T follicular helper cell (primary cell): ENCODE measurements at places on chromosomes 16 and 17.

DNA sequence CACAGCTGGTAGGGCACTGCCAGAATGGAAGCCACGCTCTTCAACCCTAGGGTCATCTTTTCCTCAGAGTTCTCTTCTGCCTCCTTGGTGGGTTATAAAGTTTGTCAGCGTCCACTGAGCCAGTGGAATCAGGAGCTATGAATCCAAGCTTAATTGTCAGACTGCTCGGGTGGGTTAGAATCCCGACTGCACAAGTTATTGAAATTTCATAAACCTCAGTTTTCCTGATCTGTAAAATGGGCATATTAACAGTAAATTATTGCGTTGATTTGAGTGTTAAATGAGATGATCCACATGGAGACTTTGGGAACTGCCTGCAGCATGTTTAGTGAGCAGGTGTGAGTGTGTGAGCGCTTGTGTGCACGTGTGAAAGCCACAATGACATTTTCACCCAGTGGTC is 400.5 kb upstream of the CDH11 start:
- DNase-seq: no peak

DNA sequence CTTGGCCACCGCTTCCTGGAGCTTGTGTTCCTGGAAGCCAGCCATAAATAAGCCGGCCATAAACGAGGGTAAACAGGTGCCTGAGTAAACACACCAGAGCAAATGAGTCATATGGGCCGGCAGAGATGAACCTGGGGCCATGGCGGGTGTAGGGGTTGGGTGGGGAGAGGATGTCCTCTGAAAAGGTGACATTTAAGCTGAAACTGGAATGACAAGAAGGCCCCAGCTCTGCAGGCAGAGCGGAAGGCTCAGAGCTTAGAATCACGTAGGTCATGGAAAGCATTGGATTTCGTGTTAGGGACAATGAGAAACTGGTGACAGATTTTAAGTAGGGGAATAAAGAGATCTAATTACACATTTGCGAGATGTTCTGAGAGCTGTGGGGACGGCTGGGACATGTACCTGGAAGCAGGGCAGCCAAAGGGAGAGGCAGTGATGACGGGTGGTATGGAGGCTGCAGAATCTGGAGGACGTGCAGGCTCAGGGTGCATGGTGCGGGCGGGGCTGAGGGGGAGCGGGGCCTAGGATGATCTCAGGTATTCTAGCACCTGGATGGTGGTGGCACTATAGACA is 8.1 kb upstream of the DNASE1 start:
- no peak for DNase-seq

DNA sequence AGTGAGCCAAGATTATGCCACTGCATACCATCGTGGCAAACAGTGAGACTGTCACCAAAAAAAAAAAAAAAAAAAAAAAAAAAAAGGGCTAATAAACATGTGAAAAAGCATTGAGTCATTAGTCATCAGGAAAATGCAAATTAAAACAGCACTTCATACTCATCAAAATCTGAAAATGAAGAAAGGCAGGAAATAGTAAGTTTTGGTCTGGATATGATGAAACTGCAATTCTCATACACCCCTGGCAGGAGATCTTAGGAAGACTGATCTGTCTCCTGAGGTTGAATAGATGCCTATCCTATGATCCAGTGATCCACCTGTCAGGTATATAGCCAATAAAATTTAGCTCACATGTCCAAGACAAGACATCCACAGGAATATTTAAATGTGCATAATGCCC is 212.7 kb downstream of the CPPED1 start:
- no peak for DNase-seq

GRCh38 chr16:15972046-15972868 is 22.8 kb downstream of the ABCC1 start:
- DNase-seq: no peak

GRCh38 chr17:9150446-9151090 is 129.3 kb downstream of the NTN1 start:
- no peak for DNase-seq

DNA sequence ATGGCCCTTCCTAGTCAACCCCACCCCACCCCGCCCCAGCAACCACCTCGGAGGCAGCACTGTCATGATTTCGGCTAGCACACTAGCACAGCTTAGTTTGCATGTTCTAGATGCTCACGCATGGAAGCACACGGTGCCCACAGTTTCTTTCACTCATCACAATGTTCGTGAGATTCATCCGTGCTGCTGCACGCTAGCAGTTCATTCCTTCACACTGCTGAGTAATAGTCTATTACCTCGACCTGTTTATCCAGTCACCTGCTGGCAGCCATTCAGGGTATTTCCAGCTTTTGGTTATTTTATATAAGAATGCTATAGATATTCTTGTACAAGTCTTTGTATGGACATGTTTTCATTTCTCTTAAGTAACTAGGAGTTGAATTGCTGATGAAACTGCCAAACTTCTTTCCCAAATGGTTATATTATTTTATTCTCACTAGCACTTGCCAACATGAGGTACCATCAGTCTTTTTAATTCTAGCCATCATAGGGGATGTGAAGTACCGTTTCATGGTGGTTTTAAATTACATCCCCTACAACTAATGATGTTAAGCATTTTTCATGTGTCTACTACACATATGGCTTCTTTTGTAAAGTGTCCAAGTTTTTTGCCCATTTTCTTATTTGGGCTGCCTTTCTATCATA is 75.7 kb downstream of the CYTH1 start:
- no peak for DNase-seq

- no peak for DNase-seq
Measured at GRCh38 chr16:49474741-49475140, 101.1 kb downstream of the C16orf78 start.

GRCh38 chr17:4789701-4789950 is 862 bp downstream of the GLTPD2 start:
- DNase-seq: no peak

DNA sequence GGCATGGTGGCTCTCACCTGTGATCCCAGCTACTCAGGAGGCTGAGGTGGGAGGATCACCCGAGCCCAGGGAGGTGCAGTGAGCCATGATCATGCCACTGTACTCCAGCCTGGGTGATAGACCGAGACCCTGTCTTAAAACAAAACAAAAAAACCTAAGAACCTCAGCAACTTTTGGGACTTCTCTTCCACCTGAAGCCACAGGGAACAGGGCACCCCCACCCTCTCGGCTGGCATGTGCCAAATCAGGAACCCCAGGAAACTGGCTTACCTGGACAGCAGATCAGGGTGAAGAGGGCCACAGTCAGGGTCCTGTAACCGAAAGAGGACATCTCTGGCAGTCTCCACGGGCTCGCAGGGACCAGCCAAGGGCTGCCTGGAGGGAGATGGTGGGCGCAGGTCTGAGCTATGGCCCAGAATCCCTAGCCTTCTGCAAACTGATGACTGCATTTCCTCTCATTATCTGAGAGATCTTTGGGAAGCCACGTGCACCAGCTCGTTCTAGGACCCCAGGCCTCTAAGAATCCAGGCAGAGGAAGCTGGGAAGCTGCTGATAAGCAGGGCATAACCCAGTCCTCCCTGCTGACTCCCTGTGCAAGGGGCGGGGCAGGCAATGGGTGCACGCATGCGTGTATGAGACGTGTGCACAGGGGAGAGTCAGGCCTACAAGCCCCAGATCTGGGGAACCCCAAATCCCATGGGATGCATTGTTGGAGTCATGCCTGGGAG is 8.4 kb downstream of the PRR29 start:
- DNase-seq: no peak

DNA sequence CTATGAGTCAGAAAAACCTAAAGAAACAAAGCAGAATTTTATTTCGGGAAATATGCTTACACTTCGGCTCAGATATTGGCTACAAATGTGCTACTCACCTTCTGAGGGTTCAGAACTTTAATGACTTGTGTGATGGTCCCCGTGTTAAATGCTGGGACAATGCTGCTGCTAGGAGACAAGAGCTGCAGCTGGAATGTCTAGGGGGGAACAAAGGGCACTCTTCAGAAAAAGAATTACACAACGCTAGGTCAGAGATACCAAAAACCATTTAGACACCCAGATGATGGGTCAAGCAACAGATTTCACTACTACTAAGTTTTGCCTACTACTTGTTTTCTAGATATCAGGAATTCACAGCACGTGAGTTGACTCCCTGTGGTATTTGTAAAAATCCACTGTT is 10.0 kb upstream of the PHLPP2 start:
- DNase-seq: no peak

GRCh38 chr16:8555400-8555799 is 34.9 kb downstream of the TMEM114 start:
- DNase-seq: no peak

DNA sequence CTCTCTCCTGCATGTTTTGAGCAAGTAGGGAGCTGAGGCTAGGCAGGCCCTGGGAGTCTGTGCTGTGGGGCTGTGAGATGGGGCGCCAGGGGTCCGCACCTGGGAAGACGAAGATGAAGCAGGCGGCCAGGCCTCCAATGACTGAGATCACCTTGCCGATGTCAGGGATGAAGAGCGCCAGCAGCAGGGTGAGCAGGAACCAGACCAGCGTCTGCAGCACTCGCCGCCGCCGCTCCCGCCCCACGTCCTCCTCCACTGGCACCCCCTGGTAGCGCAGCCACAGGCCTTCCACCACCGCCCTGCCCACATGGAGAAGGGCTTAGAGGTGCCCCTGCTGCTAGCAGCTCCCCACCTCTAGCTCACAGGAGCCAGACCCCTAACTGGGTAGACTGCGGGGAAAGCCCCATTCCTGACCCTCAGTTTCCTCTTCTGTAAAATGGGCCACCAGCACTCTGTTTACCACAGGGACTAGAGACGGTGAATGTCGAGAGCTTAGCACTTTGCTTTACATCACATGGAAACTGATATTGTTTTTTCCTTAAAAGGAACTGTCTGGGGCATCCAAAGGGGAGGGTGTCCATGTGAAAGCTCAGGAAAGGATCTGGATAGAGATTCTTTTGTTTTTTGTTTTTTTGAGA is 13.5 kb downstream of the SLC38A7 start:
- DNase-seq: no peak

- no peak for DNase-seq
Measured at GRCh38 chr17:38852771-38853291, 690 bp downstream of the RPL23 start.

GRCh38 chr17:8221663-8222379 is 11.4 kb upstream of the AURKB start:
- peak; percentile 83 for DNase-seq

DNA sequence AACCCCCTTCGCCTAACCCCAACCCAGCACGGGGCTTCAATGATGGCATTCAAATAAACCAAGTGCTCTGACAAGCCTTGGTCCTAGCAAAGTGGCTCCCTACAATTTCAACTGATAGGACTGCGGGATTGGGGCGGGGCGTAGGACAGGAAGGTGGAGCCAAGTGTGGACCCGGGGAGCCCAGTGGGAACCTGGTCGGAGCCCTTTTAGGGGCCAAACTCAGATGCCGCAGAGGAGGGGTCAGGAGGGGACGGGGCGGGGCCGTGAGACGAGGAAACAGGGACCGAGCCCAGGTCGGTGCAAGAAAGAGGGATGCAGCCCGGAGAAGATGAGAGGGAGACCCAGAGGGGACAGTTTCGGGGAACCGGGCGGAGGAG is 13.2 kb upstream of the CDIPT start:
- DNase-seq: no peak

DNA sequence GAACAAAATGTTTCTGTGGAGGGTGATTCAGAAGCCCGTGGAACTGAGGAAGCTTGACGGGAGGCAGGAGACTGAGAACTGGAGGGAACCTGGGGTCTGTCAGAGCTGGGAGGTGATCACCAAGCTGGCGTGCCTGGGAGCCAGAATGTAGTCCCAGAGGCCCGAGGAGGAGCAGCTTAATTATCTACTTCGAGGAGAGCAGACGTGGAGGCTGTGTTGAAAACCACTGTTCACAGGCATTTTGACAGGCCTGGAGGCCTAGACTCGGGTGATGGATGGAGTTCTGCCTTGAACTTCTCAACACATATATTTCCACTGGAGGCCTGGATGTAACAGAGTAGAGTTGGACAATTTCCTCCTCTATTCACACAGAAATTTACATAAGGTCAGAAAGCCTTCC is 177.7 kb upstream of the SALL1 start:
- DNase-seq: no peak

DNA sequence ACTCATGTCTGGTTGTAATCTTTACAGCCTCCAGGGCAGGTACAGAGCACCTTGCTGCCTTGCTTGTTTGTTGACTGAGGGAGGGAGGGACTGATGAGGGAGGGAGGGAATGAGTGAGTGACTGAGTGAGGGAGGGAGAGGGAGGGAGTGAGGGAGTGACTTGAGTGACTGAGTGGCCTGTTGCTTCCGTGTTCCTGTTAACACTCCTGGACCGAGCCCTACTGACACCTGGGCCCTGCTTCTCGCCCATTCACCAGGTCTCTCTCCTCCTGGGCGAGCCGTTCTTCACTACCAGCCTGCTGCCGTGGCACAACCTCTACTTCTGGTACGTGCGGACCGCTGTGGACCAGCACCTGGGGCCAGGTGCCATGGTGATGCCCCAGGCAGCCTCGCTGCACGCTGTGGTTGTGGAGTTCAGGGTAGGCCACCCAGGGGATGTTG is 41.2 kb downstream of the PRMT7 start:
- DNase-seq: no peak

DNA sequence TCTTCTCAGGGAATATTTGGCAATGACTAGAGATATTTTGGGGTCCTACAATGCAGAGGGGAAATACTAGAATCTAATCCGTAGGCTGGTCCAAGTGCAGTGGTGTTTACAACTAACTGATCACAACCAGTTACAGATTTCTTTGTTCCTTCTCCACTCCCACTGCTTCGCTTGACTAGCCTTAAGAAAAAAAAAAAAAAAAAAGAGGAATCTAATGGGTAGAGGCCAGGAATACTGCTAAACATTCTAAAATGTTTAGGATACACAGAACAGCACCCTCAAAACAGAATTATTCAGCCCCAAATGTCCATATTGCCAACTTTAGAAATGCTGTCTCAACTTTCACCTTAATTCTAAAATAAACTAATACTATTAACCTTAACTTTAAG is 49.0 kb upstream of the SKAP1 start:
- no peak for DNase-seq

- DNase-seq: no peak
Measured at GRCh38 chr17:5809580-5810188, 225.4 kb upstream of the NLRP1 start.

GRCh38 chr17:15431196-15431595 is 36.2 kb downstream of the CDRT4 start:
- DNase-seq: no peak

DNA sequence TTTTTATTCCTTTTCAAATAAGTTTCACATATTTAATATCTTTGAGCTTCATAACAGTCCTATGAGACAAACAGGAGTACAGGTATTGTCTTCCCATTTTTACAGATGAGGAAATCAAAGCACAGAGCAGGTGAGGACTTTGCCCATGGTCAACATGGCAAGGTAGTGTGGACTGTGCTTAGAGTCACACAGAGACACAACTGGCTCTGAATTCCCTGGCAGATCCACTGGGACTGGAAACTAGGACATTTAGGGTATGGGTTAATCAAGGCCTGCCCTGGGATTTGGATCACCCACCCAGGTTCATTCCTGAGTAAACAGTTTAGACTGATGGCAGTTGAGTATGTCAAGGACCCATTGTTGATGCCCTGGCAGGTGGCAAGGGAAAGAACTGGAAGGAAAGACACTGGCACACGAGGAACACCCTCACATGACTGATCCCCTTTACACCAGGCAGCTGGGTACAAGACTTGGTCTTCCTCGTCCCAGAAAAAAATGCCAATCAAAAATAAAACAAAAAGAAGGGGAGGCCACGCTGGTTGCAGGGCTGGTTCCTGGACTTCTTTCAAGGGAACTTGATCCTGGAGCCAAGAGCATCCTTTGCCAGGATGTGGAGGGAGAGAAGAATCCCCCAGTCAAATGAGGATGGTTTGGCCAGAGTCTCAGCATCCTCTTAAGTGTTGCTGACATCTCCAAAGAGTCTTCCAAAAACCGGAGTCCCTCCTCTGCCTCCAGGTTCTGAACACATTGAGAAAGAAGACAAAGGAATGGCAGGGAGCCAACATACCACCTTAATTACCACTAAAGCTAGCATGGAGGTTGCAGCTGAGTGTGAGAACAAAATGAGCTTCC is 34.9 kb downstream of the CHD9 start:
- DNase-seq: no peak
